ENCODE measurements at places on chromosomes 7 and 10.

DNA sequence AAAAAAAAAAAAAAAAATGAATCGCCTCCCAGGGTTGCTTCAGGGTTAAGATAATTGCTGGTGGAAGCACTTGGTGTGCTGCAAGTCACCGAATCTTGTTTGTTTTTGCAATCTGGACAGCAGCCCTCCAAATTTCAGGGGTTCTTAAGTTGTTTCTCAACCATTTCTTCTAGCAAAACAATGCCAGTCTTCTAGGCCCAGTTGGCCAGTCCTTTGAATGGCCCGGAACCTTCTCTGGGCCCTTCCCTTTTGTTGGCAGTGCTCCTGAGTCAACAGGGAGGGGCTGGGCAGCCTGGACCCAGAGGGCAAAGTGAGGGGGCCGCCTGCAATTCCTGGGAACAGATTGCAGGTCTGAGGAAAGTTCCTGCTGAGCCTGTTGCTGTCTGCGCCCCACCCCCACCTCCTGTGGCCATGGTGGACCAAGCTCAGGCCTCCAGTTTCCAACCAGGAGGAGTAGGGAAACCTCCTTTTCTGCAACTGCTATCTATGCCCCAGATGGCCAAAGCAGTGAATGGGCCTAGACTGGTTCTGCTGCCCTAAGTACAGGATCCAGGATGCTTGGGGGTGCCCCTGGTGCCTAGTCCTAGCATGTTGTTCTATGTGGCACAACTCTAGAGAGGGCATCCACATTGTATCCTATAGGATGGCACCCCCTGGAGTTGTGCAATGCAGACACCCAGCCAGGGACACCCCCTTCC lies 31.4 kb upstream of the PDCD4 start:
- no peak for DNase-seq

DNA sequence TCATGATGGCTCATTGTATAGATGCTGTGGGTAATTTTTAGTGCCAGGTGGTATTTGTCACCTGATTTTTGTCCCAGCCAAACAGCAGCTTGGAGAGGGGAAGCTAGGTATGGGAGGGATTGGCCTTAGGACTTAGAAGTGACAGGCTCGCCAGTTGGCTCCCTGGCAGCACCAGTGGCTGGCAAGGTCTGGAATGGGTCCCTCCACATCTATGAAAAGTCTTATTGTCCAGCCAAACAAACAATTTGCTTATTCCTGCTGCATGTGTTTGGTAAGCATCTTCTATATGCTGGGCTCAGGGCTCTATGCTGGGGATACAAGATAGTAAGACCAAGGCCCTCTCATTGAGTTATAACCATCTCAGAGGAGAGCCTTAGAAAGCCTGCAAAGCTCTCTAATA lies 42.5 kb downstream of the SORCS3 start:
- DNase-seq: no peak

DNA sequence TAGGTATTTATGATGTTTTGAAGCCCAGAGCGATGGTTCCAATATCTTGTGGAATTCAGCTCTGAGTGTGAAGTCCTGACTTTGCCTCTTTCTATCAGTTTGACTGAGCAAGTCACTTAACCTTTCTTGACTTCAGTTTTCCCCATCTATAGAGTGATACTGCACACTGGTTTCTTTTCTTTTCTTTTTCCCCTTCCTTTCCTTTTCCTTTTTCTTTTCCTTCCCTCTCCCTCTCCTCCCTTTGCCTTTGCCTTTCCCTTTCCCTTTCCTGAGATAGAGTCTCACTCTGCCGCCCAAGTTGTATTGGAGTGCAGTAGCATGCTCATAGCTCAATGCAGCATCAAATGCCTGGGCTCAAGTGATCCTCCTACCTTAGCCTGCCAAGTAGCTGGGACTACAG lies 20.6 kb downstream of the SGPL1 start:
- no peak for DNase-seq

DNA sequence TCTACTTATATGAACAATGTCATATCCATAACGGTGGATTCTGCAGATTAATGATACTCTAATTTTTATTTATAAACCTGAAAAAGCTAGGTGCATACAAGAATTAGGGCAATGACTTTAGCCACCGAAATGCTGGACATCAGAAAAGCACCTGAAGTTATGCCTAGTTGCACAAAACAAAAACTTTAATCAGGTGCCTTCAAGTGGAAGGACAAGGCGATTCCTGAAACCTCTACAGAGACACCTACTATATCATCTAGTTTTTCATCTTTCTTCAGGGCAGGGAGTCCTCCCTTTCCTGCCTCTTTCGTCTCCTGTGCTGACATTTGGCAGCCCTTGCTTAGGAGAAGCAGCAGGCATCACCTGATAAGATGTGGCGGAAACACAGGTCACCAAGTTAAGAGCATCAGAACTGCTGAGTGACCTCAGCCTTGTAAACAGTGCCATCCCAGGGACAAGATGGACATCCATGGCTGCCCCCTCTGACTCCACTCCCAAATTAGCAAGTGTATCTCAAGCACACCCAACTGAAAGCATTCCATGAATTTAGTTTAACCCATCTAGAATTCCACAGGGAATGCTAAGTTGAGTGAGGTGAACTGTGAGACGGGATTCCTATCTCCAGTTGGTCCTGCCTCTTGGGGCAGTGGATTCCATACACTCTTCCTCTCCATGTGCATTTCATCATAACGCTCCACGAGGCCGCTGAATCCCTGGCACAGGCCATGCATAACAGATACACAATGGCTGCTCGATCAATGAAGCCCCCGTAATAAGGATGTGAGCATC lies 5.8 kb downstream of the ITPRIP start:
- DNase-seq: no peak

- DNase-seq: no peak
Measured at GRCh38 chr10:103877861-103878260, 22.5 kb upstream of the SH3PXD2A start.

- DNase-seq: no peak
Measured at GRCh38 chr7:90007001-90007654, 147.1 kb upstream of the STEAP1 start.

DNA sequence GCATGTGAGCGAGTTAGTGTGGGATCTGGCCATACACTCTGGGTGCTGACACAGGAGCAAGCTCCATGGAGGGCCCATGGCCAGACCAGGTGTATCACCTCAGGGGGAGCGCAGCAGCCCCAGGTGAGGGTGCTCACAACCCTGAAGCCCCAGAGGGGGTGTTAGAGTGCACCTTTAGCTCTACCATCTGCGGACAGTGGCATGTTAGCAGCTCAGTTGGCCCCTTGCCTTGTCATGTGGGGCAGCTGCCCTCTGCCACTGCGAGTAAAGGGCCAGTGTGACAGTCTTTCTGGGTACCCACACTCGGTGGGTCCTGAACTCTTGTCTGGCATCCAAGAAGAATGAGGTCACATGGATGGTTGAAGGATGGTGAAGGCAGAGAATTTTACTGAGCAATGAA lies 600.2 kb downstream of the SORCS3 start:
- DNase-seq: no peak

- DNase-seq: no peak
Measured at GRCh38 chr10:5559642-5560141, 34.9 kb downstream of the CALML3 start.

- DNase-seq: no peak
Measured at GRCh38 chr10:46091828-46092523, 45.9 kb upstream of the MSMB start.

- no peak for DNase-seq
Measured at GRCh38 chr10:56836659-56837058, 475.6 kb upstream of the ZWINT start.

- no peak for DNase-seq
Measured at GRCh38 chr10:113064039-113064438, 114.0 kb downstream of the TCF7L2 start.

- no peak for DNase-seq
Measured at GRCh38 chr7:110766864-110767263, 324.1 kb upstream of the LRRN3 start.

DNA sequence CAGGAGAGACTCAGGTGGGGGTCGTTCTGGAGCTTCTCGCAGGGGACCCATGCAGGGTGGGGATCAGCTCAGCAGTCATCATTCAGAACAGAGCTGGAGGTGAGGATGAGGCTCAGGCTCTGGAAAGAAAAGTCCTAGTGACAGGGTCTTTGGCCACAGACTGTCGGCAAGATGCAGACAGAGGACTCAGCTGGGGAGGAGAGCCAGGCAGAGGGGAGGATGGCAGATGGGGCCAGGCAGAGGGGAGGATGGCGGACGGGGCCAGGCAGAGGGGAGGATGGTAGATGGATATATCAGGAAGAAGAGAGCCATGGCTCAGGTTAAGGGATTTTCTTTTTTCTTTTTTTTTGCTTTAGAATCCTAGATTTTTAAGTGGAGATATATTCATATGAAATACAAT lies 7.7 kb upstream of the IL15RA start:
- DNase-seq: no peak

DNA sequence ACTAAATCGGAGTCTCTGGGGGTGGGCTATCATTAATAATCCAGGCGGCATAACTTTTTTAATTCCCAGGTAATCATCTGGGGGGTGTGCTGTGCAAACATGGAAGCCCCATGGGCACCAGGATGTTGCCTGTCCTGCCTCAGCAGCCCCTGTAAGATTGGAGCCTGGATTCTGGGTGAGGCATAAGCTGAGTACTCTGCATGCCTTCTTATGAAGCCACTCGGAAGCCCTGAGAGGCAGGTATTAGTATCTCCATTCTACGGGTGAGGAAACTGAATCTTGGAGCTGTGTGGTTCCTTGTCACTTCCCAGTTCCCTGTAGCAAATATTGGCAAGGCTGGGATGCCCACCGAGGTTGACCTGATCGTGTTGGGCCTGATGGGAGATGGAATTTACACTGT lies 7.4 kb upstream of the OPN4 start:
- no peak for DNase-seq

GRCh38 chr10:69629897-69630650 lies at the start of gene FAM241B:
Gene FAM241B (plus strand): TSS chr10:69630247. CDS start chr10:69631744, 1,497 bp downstream.
- peak; percentile 63 for DNase-seq

DNA sequence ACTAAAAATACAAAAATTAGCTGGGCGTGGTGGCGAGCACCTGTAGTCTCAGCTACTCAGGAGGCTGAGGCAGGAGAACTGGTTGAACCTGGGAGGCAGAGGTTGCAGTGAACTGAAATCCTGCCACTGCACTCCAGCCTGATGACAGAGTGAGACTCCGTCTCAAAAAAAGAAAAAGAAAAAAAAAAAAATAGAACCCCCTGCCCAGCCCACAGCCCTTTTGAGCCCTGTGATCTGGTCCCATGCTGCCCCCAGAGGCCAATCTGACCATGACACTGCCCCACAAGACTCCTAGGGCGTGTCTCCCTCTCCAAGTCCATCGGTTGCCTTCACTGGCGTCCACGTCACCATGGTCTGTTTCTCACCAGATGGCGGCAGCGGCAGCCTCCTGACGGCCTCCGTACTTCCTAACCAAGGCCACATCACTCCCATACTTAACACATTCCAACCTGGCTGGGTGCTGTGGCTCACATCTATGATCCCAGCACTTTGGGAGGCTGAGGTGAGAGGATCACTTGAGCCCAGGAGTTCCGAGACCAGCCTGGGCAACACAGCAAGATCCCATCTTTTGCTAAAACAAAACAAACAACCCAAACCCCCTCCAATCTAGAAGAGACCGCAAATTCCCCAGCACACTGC lies 18.0 kb downstream of the STX1A start:
- DNase-seq: no peak

GRCh38 chr10:28587270-28587969 lies 54.5 kb downstream of the WAC start:
- DNase-seq: no peak

- no peak for DNase-seq
Measured at GRCh38 chr7:113094517-113095249, 8.1 kb upstream of the GPR85 start.

DNA sequence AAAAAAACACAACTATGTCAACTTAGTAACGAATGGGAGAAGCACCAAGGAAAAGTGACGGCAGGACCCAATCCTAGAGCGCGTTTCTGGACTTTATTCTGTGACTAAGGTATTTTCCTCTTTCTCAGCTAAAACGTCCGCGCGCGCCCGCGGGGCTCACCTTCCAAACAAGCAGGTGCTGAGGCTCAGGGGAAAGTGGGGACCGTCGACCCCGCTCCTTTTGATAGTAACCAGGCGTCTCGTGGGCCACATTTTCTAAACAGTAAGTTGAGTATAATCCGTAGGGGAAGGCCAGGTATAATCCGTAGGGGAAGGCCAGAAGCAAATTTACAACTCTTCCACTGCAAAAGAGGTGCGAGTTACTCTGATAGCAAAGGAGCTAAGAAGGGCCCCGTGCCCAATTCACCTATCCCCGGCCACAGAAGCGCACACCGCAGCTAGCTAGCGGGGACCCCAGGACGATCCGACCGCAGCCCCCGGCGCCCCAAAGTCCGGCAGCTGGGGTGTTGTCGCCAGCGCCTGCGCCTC lies 743 bp downstream of the MKI67 start:
- DNase-seq: no peak

GRCh38 chr7:585229-585711 lies 65.6 kb upstream of the PDGFA start:
- peak; percentile 56 for DNase-seq

DNA sequence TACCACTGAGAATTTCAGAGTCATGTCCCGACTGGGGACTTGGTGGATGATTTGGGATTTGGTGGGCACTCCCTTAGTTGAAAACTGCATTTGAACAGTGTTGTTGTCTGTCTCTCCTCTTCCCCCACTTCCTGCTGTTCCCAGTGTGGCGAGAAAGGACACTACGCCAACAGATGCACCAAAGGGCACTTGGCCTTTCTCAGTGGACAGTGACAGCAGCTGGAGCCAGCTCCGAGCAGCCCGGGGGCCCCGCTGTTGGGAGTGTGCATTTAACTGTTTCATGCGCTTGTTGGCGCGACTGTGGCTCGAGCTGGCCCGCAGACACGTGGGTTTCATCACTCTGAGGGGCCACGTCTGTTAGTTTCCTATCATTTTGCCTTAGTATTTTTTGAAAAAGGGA lies 9.7 kb downstream of the ATP5MF start:
- no peak for DNase-seq

DNA sequence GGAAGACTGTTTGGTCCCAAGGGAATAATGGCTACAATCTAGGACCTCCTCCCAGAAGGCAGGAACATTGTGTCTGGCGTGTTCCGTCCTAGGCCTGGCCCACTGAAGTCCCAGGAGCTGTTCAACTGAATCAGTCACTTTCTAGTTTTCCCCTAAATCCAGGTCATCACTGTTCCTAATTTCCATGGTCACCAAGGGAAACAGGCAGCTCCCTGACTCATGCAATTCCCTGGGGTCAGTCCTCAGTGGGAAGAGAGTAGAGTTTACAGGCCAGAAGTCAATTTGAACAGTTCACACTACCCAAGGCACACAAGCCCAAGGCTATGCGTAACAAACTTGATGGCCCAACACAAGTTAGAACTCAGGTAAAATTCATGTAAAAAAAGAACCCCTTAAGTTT lies 44.0 kb downstream of the CREB3L2 start:
- no peak for DNase-seq

- no peak for DNase-seq
Measured at GRCh38 chr7:17319164-17320101, 21.0 kb downstream of the AHR start.

GRCh38 chr7:6241607-6241973 lies 30.8 kb downstream of the CYTH3 start:
- no peak for DNase-seq
